ENCODE measurements at places on chromosomes 11 and 22. TPM values are rescaled to one million over a fixed set of nuclear protein-coding genes. Genes with fewer than 3 reads are reported as not detected.

The CRYAB gene
- 9,689 TPM for polyA plus RNA-seq

The CLCF1 gene
- polyA plus RNA-seq = 3.7 TPM

The GAL3ST1 gene
- 0.75 TPM for polyA plus RNA-seq

The KRTAP5-9 gene
- polyA plus RNA-seq = not detected

The MFRP gene
- 0.02 TPM for polyA plus RNA-seq

The SCGB2A2 gene
- not detected for polyA plus RNA-seq

The DRD4 gene
- 0.14 TPM for polyA plus RNA-seq

The OLFML1 gene
- polyA plus RNA-seq = 6.9 TPM

The BATF2 gene
- polyA plus RNA-seq = 1.3 TPM

The CHRNA10 gene
- polyA plus RNA-seq = 0.38 TPM

The LRRN4CL gene
- 3.0 TPM for polyA plus RNA-seq

The JAML gene
- 2.0 TPM for polyA plus RNA-seq

The KLHL35 gene
- polyA plus RNA-seq = 0.66 TPM

The MPPED2 gene
- polyA plus RNA-seq = 1.7 TPM

The HSPB2 gene
- 106 TPM for polyA plus RNA-seq

The MISFA gene
- 8.2 TPM for polyA plus RNA-seq

The MS4A10 gene
- not detected for polyA plus RNA-seq

The TEX12 gene
- 0.20 TPM for polyA plus RNA-seq

The SLC22A9 gene
- polyA plus RNA-seq = not detected

The THYN1 gene
- polyA plus RNA-seq = 57.0 TPM

The UBXN1 gene
- polyA plus RNA-seq = 101 TPM

The C1QTNF5 gene
- 27.1 TPM for polyA plus RNA-seq

The CCDC83 gene
- not detected for polyA plus RNA-seq

The SYT7 gene
- polyA plus RNA-seq = 36.2 TPM

The SLN gene
- polyA plus RNA-seq = 2,787 TPM

The RNF215 gene
- polyA plus RNA-seq = 5.7 TPM

The MAJIN gene
- not detected for polyA plus RNA-seq

The SLC22A25 gene
- not detected for polyA plus RNA-seq

The KLHDC7B gene
- not detected for polyA plus RNA-seq

The CHRM1 gene
- 0.07 TPM for polyA plus RNA-seq

The TNNT3 gene
- polyA plus RNA-seq = 63.1 TPM

The LRP4 gene
- polyA plus RNA-seq = 14.6 TPM

Data from right cardiac atrium (tissue), 5 donors.